ENCODE measurements at places on chromosomes 13 and 19.

DNA sequence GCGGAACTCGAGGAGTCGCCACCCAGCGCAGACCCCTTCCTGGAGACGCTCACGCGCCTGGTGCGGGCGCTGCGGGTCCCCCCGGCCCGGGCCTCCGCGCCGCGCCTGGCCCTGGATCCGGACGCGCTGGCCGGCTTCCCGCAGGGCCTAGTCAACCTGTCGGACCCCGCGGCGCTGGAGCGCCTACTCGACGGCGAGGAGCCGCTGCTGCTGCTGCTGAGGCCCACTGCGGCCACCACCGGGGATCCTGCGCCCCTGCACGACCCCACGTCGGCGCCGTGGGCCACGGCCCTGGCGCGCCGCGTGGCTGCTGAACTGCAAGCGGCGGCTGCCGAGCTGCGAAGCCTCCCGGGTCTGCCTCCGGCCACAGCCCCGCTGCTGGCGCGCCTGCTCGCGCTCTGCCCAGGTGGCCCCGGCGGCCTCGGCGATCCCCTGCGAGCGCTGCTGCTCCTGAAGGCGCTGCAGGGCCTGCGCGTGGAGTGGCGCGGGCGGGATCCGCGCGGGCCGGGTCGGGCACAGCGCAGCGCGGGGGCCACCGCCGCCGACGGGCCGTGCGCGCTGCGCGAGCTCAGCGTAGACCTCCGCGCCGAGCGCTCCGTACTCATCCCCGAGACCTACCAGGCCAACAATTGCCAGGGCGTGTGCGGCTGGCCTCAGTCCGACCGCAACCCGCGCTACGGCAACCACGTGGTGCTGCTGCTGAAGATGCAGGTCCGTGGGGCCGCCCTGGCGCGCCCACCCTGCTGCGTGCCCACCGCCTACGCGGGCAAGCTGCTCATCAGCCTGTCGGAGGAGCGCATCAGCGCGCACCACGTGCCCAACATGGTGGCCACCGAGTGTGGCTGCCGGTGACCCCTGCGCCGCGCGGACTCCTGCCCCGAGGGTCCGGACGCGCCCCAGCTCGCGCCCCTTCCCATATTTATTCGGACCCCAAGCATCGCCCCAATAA is 2.3 kb downstream of the AMH start:
- peak; percentile 68 for DNase-seq

DNA sequence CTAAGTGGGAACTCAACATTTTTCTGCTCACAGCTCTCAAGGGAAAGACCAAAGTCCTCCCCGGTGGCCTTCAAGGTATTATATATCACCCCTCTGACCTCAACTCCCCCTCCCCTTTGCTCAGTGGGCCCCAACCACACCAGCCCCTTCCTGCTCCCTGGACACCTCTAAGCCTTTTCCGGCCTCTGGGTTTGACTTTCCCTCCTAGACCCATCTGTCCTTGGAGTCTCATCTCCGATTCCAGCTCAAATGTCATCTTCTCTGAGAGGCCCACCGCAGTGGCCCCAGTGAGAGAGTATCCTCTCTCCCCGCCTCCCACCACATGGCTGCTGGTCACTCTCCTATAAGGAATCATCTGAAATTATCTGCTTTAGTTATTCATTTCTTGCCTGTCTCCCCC is 941 bp upstream of the UHRF1 start:
- DNase-seq, result no peak

DNA sequence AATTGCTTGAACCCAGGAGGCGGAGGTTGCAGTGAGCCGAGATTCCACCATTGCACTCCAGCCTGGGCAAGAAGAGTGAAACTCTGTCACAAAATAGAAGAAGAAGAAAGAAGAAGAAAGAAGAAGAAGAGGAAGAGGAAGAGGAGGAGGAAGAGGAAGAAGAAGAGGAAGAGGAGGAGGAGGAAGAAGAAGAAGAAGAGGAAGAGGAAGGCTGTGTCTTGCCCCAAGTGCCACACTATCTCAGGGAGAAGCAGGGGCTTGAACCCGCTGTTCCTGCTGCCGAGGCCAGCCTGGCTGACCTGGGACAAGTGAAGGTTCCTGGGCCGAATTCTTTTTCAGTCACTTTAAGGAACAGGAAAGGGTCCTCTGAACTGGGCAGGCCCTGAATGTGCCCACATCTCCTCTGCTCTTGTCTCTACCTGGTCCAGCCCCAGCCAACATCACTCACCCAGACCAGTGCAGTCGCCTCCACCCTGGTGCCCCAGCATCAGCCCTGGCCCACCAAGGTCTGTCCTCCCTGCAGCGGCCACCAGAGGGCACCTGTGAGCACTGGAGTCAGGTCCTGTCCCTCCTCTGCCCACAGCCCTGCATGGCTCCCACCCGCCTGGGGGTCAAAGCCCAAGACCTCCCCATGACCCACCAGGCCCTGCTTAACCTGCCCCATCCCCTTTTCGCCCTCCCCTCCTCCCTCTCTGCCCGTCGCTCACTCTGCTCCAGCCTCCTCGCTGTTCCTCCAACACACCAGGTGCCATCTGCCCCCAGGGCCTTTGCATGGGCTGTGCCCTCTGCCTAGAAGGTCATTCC is 20.0 kb downstream of the TICAM1 start:
- DNase-seq, result peak; percentile 94

- no peak for DNase-seq
Measured at GRCh38 chr19:49431330-49431749, 6.2 kb downstream of the GFY start.

GRCh38 chr19:10503002-10503789 is at the start of gene KEAP1:
Gene KEAP1 (minus strand): TSS chr19:10503356. CDS start chr19:10500033, 3,323 bp downstream.
- no peak for DNase-seq

GRCh38 chr13:37375724-37376123 is 222.8 kb downstream of the POSTN start:
- DNase-seq, result no peak

DNA sequence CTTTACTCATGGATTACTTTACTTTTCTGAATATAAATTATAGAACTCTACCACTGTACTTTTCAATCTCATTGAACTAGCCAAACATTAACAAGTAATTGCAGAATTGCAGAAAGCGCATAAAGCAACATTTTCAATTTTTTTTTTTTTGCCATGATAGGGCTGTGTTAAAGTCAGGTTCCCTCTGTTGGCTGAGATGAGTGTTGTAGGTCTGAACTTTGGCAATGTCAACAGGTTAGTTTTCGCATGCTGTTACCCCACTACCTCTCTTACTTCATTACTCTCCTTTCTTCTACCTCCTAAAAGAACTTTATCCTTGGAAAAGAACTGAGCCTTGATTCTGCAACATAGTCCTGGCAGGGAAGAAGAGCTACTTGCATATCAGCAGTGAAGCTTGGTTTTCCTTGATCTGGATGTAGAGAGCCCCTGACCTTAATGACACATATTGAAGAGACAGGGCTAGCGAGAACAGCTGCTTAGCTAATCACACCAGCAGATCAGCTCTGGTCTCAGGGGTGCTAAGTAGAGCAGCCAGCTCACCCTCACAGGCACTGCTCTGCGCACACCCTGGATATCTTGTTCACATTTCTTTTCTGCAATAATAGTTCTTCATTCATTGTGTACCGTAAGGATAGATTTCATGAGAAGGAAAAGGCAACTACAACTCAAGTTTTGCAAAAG is 119.5 kb downstream of the FLT1 start:
- no peak for DNase-seq

DNA sequence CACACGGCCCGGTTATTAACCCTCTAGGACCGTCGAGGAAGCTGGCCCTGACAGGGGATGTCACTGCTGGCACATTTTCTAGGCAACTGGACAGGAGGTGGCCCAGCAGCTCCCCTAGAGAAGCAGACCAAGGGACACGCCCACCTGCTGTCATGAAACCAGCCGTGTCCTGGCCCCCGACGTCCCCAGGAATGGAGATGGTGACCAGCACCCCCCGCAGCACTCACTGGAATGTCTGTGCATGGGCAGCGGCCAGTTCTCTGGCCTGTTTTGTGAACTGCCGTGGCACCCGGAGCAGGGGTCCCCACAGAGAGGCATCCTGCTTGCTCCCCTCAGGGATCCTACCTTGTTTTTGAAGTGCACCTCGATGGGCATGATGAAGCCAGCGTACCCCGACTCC is 17.9 kb downstream of the MLLT1 start:
- DNase-seq, result no peak
